ENCODE measurements at places on chromosomes 1 and 21.

DNA sequence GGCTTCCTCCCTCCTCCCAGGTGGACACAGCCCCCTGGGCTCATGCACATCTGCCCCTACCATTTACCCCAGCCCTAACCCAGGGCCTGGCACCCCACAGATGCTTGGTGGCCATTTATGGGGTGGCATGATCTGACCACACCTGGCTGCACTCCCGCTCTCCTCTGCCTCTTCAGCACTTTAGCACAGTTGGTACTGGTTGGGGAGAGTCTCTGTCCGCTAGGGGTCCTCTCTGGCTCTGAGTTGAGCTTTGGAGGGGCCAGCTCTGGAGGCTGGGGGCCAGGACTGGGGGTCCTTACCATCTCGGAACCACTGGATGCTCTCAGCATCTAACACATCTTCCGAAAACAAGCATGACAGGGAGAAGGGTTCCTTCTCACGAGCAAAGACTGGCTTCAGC, 17.4 kb downstream of the MYOM3 start:
- DNase-seq: no peak

GRCh38 chr1:161723459-161724141, 2.3 kb downstream of the FCRLB start:
- DNase-seq: no peak

- no peak for DNase-seq
These were observed 24.9 kb downstream of the LDLRAP1 start for GRCh38 chr1:25568090-25568833.

DNA sequence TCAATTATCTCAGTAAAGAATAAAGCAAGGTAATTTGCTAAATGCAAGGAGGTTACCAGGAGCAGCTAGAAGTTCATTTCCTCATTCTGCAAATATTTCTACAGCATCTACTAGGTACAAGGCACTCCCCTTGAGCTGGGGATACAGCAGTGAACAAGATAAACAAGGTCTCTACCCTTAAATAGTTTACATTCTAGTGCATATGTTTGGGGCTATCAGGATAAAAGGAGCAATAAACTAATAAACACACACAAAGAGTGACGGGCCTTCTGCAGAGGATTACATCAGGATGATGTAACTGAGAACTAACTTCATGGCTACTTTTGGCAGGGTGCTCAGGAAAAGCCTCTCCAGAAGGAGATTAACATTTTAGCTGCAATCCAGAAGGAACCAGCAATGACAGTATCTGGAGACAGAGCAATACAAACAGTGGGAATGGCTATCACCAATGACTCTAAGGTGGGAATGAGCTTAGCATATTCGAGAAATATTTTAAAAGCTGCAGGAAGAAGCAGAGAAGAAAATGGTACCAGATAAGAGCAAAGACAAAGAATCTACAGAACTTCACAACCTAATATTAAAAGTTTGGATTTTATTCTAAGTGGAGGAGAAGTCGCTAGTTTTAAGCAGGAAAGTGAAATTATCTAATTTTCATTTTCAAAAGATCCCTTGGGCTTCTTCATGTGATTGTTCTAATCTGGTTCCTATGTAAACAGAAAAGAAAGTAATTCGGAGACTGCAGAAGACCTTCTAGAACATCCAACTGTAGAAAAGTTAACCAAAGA, 25.8 kb downstream of the TP53BP2 start:
- no peak for DNase-seq

DNA sequence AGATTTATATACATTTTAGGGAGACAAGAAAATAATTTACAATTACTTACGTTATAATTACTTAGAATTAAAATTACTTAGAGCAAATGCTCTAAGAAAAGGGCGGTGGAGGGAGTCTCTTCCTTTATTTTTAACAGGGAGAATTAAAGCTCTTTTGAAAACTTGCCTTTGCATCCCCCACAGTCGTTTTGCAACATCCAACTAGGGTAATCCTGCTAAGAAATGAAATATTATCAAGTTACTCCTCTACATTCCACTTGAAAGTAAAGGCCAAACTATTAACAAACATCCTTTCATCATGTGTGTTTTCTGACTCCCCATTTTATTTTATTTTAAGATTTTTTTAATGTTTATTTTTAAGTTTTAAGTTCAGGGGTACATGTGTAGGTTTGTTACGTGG, 1358.5 kb downstream of the NCAM2 start:
- DNase-seq: no peak

GRCh38 chr1:71618191-71618590, 537.4 kb upstream of the ZRANB2 start:
- DNase-seq: no peak

GRCh38 chr1:187878883-187879282, 1050.1 kb downstream of the PLA2G4A start:
- no peak for DNase-seq

- no peak for DNase-seq
These were observed 13.9 kb downstream of the RAP1GAP start for GRCh38 chr1:21655259-21655658.

- DNase-seq: no peak
These were observed 8.3 kb upstream of the RUNX1 start for GRCh38 chr21:35057428-35057827.

DNA sequence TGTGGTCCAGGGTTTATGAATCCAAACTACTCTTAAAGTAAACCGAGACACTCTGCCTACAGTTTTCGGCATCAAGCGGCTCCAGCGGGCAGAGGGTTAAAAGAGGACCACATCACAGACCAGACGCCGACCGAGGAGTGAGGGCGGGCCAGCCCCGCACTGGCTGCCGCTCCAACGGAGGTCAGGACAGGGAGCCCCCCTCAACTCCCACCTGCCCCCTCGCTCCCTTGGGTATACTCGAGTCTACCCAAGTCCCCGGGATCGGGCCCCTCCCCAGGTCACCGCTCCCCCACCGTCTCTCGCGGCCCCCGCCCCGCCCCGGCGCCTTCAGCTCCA, 312 bp downstream of the ARNT start:
- DNase-seq: no peak

- DNase-seq: no peak
These were observed 108.7 kb downstream of the TSEN15 start for GRCh38 chr1:184160236-184160635.

DNA sequence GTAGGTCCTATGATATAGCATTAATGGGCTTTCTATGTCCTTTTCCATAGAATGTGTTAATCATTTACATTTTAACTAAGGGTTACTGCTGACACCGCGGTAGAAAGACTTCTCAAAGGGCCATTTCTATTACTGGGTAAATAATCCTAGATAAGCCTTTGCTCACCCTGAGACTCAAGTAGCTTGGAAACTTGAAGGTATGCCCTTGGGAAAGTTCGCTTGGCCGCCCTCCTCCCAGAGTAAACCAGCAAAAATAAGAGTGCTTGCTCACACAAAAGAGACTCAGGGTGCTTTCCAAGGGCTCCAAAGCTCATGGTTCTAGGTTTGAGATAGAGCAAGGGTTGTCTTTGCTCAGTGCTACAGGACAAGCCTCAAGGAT, 85.8 kb upstream of the TMPRSS2 start:
- no peak for DNase-seq

- DNase-seq: no peak
These were observed 4.4 kb downstream of the F13B start for GRCh38 chr1:197062692-197063091.

DNA sequence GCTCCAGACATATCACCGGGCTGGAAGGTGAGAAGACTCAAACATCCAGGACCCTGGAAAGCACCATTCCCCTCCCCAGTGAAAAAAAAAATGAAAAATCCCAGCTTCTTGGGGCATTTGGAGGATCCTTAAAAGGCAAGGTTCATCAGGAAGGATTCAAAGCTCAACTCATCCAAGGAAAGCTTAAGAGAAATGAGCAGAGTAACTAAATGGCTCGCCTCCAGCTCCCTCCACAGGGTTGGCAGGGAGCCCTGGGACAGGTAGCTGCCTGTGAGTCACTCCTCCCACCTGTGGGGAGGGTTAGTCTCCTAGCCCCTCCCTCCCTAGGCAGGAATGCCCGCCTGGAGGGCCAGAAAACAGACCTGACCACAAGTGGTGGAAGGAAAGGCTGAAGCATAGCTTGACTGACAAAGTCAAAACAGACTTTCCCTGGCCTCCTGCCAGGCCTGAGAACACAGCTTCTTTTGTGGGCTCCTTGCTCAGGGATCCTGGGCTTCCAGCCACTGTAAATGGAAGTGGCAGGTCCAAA, 712 bp upstream of the LAMB3 start:
- peak; percentile 25 for DNase-seq

- DNase-seq: no peak
These were observed 305.6 kb downstream of the KCTD3 start for GRCh38 chr1:215872658-215873057.

DNA sequence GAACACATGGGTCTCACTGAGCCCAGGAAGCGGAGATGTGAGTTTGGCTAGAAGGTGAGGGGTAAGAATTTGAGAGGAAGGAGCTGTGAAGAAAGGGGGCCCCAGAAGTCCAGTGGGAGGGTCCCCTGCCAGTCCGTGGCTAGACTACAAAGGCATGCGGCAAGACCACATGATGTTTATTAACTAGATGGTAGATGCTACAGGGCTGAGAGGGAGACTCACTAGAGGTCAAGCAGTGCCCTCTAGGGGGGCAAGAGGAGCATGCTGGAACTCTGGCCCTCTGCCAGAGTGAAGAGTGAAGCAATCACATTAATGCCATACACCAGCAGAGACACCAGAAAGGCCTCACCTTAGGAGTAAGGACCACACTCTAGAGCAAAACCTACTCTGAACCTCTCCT, 12.2 kb downstream of the KIAA0319L start:
- no peak for DNase-seq

DNA sequence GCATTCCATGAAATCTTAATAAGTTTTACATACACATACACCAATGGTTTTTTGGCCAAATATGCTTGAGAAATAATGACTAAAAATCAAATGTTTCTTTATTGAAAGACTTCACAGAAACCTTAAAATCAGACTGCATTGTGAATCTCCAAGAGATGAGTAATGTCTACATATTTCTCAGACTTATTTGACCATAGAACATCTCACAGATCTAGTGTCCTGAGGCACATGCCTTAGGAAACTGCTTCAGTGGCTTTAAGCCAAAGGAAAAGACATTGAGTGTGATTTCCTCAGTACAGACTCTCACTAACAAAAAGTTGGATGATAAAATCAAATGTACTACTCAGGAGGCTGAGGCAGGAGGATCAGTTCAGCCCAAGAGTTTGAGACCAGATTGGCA, 6.2 kb upstream of the C1orf105 start:
- DNase-seq: no peak
